ENCODE measurements at places on chromosomes 6 and 20.

DNA sequence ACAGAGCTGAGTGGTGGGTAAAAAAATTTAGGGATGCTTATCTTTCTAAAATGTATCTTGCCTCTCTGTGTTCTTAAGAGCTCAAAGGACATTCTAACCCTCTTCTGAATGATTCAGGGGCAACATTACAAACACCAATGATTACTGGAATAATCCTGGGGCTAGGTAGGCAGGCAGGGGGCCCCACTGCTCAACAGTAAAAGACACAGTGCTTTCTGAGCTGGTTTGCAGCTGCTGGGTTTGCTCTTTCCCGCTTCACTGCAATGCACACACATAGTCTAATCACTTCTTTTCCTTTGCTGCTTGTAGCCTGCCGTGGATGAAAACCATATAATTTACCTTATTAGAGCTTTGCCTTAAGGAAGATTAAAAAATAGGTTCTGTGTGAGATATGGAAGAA, 23.9 kb downstream of the CLDN20 start:
- no peak for DNase-seq

DNA sequence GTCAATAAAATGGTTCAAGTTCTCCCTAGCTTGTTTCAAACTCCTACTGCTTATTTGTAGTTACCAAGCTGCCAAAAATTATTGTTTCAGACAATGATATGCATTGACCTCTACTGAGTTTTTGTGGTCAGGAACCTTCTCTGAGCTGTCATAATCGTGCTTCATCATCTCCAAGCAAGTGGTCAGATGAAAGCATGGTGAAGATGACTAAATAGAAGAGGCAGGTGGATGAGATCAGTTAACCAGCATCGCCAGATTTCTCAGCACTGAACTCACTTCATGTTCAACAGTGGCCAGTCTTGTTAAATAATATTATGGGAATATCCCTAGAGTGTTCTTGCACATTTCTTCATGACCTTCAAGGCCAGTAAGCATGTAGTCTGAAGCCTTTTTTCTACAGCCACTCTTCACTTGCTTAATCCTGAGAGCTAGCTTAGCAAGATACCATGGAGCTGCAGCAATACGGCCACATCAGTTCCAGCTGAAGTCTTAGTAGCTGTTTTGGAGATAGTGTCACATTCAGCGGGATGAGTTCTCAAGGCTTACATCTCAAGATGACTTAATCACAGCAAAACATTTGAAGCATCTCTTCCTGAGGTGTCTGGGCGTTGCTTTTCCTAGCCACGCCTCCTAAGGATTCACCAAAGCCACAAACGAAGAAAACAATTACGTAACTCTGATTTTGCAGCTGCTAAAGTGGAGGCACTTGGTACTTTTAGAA, 101.6 kb upstream of the TMEM30A start:
- no peak for DNase-seq

- no peak for DNase-seq
Observed at GRCh38 chr20:63850689-63851547, 10.4 kb upstream of the ABHD16B start.

DNA sequence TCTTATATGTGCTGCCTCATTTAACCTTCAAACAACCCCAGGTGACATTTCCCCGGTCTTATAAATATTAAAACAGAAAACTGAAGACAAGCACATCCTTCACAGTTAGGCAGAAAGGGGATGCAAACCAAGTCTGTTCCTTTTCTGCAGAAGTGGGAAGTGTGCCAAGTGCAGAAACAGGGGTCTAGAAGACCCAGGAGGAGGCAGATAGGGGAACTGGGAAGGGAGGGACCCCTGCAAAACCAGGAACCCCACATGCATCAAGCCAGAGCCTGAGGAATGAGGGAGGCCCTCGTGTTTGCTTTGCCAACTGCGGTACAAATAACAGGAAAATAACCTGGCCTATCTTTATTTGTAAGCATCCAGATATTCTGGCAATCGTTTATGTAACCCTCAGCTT, 17.0 kb upstream of the CST3 start:
- DNase-seq, result no peak

GRCh38 chr20:57220337-57221145, 45.9 kb downstream of the BMP7 start:
- peak; percentile 63 for DNase-seq

DNA sequence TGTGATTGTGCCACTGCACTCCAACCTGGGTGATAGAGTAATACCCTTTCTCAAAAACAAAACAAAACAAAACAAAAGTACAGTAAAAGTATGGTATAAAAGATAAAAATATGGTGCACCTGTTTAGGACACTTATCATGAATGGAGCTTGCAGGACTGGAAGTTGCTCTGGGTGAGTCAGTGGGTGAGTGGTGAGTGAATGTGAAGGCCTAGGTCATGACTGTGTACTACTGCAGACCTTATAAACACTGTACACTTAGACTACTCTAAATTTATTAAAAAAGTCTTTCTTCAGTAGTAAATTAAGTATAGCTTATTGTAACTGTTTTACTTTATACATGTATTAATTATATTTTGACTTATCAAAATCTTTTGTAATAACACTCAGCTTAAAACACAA, 46.0 kb downstream of the ZFP64 start:
- DNase-seq, result no peak

DNA sequence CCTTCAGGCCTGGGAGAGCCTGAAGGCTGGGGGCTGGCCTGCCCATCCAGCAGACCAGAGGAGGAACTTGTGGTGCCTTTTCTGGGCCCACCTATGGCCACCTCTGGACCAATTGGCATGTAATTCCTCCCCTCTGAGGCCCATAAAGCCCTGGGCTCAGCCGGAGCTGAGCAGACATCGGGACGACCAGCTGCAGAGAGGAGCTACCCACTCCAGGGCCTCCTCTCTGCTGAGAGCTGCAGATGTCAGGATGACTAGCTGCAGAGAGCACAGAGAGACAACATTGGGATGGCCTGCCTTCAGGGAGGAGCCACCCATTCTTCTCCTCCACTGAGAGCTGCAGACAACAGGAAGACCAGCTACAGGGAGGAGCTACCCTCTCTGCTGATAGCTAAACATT, 370.1 kb downstream of the CD83 start:
- DNase-seq, result no peak

DNA sequence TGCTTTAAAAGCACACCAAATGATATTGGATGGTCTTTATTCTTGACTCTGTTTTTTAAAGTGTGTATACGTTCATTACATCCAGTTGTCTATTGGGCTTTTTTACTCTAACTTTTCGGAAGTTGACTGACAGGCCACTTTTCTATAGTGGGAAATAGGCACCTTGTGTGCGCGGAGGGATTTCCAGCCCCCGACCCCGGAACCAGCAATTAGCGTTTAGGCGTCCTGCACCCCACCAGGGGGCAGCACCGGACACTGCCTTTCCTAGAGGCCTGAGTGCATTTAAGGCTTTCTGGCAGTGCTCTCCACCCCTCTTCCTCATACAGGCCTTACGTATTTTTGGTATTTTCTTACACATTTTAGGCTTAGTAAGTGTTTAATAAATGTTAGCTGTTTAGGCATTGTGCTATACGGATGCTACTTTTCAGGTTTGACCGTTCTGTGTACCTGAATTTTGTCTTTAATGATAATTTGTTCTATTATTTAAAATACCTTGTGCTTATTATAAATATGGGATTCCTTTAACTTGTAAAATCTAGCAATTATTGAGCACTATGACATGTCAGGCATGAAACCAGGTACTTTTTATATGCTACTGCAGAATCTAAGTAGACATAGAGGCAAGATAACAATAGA, 231.8 kb downstream of the BCKDHB start:
- peak; percentile 83 for DNase-seq

- DNase-seq, result no peak
Observed at GRCh38 chr6:82914511-82914910, 151.1 kb downstream of the UBE3D start.

GRCh38 chr6:33699131-33699530, 12.4 kb downstream of the UQCC2 start:
- no peak for DNase-seq

DNA sequence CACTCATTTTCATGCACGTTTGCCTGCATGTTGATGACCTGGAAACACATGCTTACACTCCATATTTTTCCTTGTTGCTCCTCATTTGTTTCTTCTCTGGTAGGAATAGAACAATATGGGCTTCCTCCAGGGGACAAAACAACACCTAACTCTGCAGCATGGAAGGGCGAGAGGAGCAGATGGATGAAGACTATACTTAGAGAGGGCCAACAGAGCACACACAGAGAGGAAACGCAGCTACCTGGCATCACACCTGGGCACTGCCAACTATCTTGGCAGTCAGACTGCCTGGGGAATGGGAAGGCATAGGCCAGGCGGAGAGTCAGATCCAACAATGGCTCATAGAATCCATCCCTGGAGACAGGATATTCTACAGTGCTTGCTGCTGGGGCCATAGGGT, 290.9 kb downstream of the CD83 start:
- DNase-seq, result no peak

- DNase-seq, result peak; percentile 54
Observed at GRCh38 chr6:112877134-112878100, 530.3 kb downstream of the RFPL4B start.

- no peak for DNase-seq
Observed at GRCh38 chr6:143126574-143126941, 65.9 kb downstream of the AIG1 start.

- DNase-seq, result no peak
Observed at GRCh38 chr6:4781426-4781825, 5.2 kb downstream of the CDYL start.

DNA sequence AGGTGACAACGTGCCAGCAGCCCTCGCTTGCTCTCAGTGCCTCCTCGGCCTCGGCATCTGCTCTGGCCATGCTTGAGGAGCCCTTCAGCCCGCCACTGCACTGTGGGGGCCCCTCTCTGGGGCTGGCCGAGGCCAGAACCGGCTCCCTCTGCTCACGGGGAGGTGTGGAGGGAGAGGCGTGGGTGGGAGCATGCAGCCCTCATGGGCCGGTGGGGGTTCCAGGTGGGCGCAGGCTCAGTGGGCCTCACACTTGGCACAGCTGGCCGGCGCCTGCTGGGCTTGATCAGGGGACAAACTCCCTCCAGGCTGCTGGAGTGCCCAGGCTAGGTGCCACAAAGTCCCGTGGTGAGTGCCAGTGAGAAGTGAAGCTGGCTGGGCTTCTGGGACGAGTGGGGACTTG, 566.6 kb upstream of the ID4 start:
- DNase-seq, result no peak

GRCh38 chr6:141354191-141354955, 778.4 kb upstream of the GJE1 start:
- DNase-seq, result peak; percentile 53

DNA sequence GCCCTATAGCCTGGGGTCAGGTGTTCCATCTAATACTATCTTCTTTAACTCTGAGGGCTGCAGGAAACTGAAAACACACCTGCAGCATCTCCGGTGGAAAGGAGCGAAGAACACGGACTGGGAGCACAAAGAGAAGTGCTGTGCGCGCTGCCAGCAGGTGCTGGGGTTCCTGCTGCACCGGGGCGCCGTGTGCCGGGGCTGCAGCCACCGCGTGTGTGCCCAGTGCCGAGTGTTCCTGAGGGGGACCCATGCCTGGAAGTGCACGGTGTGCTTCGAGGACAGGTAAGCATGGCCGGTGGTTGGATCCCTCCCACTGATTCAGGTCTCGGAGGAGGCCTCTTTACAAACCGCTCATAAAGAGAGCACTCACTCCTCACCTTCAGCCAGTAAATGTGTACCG, 15.5 kb downstream of the SYTL3 start:
- no peak for DNase-seq

DNA sequence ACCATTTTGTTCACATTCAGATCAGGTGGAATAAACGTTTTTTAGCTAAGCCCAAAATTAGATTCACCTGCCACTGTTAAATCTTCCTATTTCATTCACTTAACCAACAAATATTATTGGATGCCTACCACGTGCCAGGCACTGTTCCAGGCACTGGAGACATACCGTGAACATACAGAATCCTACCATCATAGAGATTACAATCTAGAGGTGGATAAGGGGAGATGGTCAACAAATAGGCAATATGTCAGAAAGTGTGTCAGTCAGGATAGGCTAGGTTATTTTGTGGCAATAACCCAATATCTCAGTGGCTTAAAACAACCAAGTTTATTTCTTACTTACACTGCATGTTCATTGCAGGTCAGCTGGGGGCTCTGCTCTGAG, 58.7 kb upstream of the REV3L start:
- no peak for DNase-seq

- DNase-seq, result no peak
Observed at GRCh38 chr20:48194583-48194982, 409.3 kb upstream of the SULF2 start.

- DNase-seq, result no peak
Observed at GRCh38 chr6:36955136-36955535, 598 bp downstream of the PI16 start.

GRCh38 chr6:29925727-29926412, 16.5 kb upstream of the HLA-A start:
- no peak for DNase-seq

DNA sequence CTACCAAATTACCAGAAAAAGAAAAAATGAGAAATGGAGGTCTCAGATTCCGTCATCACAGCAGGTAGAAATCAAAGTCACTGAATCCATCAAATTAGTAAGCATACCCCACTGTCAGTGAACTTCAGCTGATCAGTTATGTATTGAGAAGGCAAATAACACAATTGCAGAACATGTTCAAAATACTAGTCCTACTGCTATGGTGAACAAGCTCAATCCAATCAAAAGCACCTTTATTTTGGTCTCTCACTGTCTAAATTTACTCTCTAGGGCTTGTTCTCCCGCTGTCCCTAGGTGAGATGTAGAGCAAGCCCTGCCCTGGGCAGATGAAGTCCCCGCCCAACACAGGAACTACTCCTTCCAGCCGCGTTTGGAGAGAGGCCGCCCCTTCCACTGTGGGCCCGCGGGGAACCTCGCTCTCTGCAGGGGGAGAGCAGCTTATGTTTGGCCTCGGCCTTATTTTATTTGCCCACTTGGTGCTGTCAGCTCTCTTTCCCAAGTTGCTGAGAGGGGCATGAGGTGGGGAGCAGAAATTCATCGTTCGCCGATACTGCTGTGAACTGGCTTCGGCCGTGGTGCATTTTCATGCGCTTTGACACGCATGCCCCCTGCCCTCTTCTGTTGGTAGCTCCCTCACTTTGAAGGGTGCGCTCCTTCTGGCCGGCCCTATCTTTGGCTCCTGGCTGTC, 14.3 kb upstream of the MAP1LC3A start:
- peak; percentile 50 for DNase-seq

GRCh38 chr20:49787371-49788357, 25.0 kb upstream of the SLC9A8 start:
- no peak for DNase-seq

DNA sequence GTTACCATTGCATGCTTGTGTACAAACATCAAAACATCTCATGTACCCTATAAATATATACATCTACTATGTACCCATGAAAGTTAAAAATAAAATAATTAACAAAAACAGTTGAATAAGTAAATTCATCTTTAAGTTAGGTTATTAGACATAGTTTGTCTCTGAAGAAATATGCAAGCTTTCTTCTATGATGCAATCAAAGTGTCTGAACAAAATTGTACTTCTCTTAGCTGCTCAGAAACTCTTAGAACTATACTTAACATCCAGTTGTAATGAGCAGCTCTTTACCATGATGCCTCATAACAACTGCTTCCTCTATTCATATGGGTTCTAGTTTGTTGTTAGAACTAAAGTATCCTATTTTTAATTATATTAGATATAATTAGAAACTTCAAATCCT, 5.9 kb downstream of the VNN1 start:
- no peak for DNase-seq

Data from eye (tissue), 1 donor.